ENCODE measurements at places on chromosomes 16 and 17. TPM values are rescaled to one million over a fixed set of nuclear protein-coding genes. Genes with fewer than 3 reads are reported as not detected.

The HSD11B2 gene
- total RNA-seq: not detected

The TEDC2 gene
- total RNA-seq: 3.3 TPM

DNA sequence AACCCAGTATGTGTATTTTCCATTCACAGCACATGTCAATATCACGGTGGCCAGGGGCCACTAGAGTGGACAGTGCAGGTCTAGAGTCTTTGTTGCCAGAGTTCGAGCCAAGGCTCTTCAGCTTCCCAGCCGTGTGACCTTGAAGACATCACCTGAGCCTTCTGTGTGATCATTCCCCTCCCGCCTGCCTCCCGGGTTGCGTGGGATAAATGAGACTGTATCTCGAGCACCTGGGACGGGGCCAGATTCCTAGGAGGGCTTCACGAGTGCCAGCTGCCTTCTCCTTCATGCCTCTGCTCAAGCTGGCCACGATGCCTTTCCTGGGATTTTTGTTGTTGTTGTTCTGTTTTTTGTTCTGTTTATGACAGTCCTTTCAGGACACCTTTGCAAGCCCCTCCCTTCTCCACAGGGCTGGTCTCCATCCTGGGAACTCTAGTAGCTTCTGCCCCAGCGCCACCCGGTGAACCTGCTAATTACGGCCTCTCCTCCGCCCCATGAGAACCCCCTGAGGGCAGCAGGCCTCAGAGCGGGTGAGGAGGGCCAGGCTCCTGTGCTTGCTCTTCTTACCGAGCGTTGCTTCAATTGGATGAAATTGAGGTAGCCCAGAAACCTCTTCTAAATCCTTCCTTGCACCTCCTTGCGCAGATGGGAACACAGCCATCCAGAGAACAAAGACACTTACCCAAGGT, 3.9 kb downstream of the SPNS2 start:
- no peak for DNase-seq

- no peak for DNase-seq
Observed at GRCh38 chr17:60594734-60595133, 5.3 kb upstream of the PPM1D start.

DNA sequence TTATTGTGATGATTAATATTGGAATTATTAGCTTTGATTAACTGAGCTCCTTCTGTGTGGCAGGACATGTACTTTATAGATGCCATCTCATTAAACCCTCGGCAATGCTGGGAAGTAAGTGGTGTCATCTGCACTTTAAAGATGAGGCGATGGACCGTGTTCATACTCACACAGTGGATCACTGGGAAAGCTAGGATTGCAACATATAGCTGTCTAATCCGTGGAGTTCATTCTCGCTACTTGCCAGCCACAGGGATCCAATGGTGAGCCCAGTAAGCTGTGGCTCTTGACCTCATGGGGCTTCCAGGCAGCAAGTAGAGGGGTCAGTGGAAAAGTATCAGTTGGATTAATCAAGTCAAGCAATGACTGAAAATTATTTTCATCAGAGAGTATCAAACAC, 587.9 kb downstream of the CDH13 start:
- DNase-seq: no peak

GRCh38 chr16:66984892-66985311, 3.5 kb upstream of the CES4A start:
- DNase-seq: no peak

GRCh38 chr16:72042157-72042660, 12.1 kb upstream of the HP start:
- peak; percentile 39 for DNase-seq

The CBFA2T3 gene
- total RNA-seq: not detected

The MED9 gene
- total RNA-seq: 6.8 TPM

DNA sequence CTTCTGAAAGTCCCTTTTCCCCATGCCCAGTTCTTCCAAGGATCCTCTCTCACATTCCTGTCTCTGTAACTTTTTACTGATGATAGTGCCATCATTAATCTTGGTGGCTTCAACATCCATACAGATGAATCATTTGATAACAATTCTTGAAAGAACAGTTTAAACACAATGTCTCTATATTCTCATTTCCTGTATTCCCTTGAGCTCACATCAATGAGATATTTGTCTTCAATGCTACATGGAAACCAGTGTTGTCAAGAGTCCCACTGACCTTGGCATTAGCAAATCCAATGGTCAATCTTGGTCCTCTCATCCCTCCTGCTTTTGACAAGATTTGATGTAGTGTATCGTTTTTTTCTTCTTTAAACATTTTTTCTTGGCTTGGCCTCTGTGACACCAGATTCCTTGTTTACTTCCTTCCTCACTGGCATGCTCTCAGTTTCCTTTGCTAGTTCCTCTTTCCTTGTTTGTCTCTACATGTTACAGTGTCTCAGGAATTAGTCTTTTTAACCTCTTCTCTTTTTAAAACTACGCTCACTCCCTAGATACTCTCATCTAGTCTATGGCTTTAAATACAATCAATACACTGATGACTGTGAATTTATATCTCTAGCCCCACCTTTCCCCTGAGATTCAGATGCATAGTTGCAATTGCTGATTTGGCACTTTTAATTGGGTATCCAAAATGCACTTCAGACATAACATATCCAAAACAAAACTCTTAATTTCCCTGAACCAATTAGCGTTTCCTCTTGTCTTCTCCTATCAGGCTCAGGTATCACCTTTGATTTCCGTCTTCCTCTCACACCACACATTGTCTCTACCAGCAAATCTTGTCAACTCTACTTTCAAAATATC, 134.0 kb downstream of the MYO1D start:
- DNase-seq: peak; percentile 6

DNA sequence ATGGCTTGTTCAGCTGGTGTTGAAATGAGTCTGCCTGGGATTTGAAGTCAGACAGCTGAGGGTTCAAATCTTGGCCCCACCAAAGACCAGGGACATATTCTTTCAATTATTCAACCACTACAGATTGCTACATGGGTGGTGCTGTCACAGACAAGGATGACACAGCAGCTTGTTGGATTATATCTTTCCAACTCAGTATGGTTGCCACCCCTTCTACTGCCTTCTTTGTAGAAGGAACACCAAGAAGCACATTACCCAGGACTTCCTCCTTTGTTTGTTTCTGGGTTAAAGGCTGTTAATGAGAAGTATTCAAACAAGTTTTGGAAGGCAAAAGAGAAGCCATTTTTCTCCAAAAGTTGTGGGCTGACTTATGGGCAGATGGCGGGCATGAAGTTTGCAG, 78.6 kb downstream of the COPRS start:
- no peak for DNase-seq

DNA sequence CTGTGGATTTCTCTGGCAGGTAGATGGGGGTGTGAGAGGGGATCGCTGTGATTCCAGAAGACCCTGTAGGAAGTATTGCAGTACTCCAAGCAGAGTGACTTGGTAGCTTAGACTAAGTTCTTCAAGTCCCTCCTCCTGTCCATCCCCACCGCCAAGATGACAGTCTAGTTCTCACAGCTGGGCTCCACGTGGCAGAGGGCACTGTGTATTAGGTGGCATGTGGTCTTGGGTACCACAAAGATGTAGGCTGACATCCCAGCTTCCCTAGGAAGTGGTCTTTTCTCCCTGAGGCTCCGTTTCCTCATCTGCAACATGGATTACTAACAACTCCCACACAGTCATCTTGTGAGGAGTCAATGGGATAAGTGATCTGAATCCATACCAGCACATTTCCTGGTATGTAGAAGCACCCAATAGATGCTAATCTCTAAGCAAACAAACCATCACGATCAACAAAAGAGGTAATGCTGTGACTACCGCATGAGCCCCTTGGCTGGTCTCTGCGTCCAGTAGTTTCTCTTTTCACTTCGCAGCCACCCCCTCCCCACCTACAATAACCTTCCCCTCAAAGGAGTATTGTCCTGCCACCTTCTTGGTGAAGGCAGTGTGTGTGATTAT, 349.1 kb upstream of the EEF2KMT start:
- no peak for DNase-seq

DNA sequence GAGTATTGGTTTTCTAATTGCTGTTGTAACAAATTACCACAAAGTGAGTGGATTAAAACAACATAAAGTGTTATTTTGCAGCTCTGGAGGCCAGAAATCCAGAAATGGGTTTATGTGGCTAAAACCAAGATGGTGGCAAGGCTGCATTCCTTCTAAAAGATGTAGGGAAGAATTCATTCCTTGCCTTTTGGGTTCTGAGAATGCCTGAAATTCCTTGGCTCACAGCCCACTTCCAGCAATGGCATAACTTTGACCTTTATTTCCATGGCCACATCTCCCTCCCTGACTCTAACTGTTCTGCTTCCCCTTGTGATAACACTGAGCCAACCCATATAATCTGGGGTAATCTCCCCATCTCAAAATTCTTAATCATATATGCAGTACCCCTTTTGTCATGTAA, 269.6 kb upstream of the RPL38 start:
- DNase-seq: no peak

DNA sequence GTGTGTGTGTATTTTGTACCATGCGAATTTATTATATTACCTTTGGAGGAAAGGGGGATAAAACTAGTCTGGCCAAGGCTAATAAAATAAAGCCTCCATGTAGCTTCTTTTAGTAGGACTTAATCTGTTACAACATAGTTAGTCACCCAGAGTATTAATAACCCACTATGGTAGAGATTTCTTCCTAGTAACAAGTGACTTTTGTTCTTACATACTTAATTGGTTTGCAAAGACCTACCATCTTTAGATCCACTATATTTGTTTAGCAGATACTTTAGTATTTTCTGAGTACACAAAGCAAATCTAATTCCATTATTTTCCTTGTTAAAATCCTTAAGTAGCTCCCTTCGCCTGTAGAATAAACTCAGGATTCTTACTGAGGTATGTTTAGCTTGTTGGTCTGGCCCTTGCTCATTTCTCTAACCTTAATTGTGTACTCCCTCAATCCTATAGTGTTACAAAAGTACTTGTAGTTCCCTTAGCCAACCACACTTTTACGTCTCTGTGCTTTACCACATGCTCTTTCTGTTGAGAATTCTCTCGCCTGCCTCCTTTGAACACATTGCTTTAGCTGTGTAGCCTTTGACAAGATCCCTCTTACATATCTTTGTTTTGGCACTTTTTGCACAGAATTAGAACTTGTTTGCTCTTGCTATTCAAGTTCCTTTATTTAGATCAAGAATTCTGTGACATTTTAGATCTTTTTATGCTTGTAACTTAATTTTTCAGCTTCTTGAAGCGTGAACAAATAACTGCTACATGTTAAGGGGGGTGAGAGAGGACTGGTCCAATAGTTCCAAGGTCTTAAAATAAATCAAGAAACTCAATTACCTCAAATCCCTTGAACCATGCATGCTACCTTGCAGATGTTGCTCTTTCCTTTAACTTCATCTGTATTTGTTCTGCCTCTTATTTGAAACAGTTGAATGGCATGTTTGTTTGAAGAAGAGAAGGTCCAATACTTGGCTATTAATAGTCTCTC, 23.8 kb downstream of the CLTC start:
- DNase-seq: peak; percentile 27

DNA sequence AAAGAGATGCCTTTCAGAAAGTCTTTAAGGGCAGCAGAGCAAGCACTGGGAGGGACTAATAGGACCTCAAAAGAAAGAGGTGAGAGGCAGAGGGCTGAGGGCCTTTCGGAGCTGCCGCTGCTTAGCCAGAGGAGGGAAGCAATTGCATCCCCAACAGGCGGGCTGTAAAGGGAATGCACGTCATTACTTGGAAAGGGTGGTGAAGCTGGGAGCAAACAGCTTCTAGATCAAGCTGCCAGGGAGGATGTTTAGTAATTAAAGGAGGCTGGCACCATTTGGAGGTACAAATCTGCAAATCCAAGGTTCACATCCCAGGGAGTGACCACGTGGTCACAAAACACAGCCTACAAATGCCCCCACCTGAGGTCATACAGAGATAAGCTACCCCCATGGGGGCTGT, 429.0 kb upstream of the RBFOX1 start:
- no peak for DNase-seq

GRCh38 chr16:30741461-30741914, 6.7 kb upstream of the PHKG2 start:
- peak; percentile 58 for DNase-seq

GRCh38 chr17:35694906-35695305, 36.5 kb upstream of the RASL10B start:
- DNase-seq: no peak

The MT1H gene
- not detected for total RNA-seq

- no peak for DNase-seq
Observed at GRCh38 chr16:9096416-9096952, 5.0 kb downstream of the HAPSTR1 start.

- DNase-seq: peak; percentile 92
Observed at GRCh38 chr17:7833795-7834541, at the start of gene KDM6B. KDM6B (plus strand) TSS chr17:7834217; CDS start chr17:7845555, 11,338 bp downstream.

- no peak for DNase-seq
Observed at GRCh38 chr17:57707892-57708291, 37.2 kb downstream of the CCDC182 start.

GRCh38 chr17:44356241-44356640, 7.4 kb downstream of the FAM171A2 start:
- no peak for DNase-seq

The CLEC19A gene
- not detected for total RNA-seq

GRCh38 chr16:80025236-80025635, 424.7 kb upstream of the MAF start:
- no peak for DNase-seq

DNA sequence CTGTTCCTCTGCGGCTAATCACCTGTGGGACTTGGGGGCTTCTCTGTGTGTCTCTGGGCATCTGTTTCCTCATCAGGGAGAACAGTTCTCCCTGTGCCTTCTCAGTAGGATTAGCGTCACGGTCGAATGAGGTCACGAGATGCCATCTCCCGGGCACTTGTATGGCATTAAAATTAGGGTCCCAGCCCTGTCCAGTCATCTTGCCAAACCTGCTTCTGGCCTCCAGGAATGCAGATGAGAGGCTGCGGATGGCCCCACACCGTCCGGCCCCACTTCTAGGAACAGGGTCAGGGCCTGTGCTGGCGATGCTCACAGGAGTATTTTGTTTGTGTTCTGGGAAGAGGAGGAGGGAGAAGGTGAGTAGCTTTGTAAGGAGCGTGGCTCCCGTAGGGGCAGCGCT, 58.5 kb downstream of the OR1D5 start:
- no peak for DNase-seq

DNA sequence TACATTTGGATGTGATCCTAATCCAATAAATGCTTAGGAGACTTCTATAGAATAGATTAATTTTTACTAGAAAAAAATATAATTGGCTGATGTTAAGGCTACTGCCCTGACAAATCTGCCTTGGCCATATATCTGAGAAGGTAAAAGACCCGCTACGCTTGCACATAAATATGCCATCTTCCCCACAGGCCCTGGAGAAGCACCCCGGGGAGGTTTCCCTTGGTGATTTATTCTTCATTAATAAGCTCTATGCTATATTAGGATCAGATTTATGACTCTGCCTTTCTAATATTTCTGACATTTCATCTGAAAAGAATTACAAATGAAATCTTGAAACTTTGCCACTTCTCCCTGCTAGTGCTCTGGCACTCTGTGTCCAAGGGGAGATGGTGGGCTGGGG, 27.4 kb upstream of the MEOX1 start:
- no peak for DNase-seq

DNA sequence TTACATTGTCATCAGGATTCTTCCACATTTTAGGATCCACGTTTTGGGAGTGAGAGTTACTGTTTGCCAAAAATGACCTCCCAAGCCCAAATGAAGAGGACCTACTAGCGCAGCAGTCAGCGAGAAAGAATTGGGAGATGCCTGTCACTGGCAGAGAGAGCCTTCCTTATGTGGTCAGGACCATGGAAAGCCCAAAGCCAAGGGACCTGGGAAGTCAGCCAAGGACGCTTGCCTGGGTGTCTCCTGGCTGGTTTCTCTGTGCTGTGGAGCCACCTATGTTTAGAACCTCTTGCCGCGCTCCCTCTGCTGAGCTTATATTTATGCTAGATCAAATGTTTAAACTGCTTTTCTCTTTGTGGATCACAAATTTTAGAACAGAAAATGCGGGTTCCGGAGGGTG, 24.9 kb upstream of the RHBDL3 start:
- DNase-seq: no peak

The ABCC11 gene
- total RNA-seq: not detected

Data from lung microvascular endothelial cell (primary cell).